NCI-H1092 treated with DMSO at 0.1 percent for 48 hours (cell line): ENCODE measurements at places on chromosomes 1 and 21.

DNA sequence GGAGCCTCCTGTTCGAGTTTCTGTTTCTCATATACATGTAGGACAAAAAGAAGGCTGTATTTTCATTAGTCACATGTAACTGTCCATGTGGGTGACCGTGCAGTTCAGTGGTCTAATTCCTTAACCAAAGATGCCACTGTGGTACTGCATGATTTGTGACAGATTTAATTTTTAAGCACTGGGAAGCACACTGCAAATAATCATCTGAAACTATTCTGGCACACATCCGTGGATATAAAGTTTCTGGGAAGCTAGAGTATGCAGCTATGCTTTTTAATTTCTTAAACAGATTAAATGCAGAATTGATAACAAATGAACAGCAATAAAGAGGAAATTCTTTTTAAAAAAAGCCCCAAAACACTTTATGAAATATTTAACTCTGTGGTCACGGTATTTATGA, 254.8 kb downstream of the LMO4 start:
- no peak for DNase-seq

DNA sequence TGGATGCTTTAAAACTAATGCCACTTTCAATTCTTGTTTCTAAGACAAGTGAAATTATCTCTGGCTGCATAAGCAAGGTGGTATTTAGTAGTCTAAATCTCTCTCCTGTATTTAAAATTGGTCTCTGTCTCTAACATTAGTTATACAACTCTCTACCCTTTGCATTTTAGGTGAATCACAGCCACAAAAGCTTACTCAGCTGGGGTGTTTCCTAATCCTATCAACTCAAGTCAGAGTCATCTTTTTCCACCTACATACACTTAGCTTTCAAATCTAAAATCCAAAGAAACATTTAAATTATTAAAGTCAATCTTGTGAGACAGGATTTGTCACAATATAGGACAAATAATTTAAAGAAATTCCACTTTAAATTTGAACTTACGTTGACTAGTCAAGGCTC, 255.1 kb upstream of the CXADR start:
- DNase-seq: no peak

GRCh38 chr1:165903672-165904071, 76.3 kb downstream of the UCK2 start:
- DNase-seq: no peak

DNA sequence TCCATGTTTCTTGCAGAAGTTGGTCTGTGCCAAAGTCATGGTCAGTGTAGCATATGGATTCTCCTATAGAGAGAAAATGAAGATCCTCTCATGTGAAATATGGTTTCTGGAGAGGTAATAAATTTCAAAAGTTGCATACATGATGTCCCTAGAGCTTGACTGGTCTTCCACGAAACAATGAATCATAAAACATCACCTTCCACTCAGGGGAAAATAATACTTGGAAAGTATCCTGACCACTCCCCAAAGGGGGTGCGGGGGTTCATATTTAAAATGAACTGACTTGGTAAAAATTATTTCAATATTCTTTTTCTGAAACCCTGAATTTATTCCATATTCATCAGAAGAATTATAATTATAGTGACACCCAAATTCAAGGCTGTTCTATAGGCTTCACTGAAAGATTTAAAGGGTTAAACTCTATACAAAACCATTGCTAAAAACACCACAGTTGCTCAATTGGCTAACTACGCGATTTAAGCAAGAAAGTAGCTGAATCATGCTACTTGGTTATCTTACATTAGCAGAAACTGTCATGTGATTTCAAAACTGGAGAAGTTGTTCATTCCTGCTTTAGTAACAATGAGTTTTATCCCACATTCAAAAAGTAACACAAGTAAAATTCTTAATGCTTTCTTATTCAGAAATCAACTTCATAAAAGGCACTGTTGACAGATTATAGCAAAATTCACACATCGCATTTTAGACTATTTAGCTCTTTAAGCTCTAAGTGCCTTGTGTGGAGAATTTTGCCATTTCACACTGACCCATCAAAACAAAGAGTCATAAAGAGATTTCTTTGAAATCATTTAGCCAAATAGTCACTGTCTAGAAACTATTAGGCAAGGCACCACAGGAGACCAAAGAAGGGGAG, 5.3 kb downstream of the CREG1 start:
- no peak for DNase-seq
